Stimulated activated CD8-positive, alpha-beta memory T cell treated with anti-CD3 and anti-CD28 coated beads, Interleukin-15, amount 100 ng/mL, for 48 hours (primary cell): ENCODE measurements at places on chromosomes 5 and 9.

DNA sequence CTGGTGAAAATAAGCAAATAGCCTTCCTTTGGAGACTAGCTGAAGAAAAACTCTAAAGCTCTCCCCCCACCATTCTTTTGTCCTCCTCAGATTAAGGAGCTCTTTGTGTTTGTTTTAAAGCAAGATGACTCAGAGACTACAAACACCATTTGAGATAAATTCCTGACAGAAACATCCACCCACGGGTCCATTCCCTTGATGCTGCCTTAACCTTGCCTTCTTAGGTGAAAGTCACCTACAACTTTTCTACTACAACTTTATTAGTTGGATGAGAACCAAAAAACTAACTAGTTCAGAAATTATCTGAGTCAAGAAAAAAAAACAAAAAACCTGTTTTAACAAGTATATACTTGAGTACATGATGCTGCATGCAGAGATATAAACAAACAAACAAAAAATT is 831.1 kb downstream of the NR2F1-AS1 start:
- DNase-seq, result no peak

DNA sequence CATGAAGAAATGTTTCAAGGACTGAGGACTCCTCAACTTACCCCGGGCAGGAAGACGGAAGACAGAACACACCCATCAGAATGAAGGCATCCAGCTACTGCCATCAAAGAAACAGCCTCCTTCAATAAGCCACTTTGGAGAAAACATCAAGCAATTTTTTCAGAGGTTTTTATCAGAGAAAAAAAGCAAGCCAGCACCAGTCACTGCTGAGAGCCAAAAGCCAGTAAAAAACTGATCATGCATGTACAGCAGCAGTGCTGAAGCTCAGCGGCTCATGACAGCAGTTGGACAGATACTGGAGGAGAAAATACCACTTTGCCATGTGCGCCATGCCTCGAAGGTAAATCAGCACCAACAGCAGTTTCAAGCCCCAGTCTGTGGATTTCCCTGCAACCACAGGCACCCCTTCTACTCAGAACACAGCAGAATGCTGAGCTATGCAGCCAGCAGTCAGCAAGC is 10.1 kb upstream of the ZNF484 start:
- DNase-seq, result no peak

GRCh38 chr5:94769996-94770395 is 151.5 kb downstream of the SLF1 start:
- DNase-seq, result no peak

- DNase-seq, result no peak
Measured at GRCh38 chr5:123429993-123430392, 6.8 kb upstream of the CEP120 start.

DNA sequence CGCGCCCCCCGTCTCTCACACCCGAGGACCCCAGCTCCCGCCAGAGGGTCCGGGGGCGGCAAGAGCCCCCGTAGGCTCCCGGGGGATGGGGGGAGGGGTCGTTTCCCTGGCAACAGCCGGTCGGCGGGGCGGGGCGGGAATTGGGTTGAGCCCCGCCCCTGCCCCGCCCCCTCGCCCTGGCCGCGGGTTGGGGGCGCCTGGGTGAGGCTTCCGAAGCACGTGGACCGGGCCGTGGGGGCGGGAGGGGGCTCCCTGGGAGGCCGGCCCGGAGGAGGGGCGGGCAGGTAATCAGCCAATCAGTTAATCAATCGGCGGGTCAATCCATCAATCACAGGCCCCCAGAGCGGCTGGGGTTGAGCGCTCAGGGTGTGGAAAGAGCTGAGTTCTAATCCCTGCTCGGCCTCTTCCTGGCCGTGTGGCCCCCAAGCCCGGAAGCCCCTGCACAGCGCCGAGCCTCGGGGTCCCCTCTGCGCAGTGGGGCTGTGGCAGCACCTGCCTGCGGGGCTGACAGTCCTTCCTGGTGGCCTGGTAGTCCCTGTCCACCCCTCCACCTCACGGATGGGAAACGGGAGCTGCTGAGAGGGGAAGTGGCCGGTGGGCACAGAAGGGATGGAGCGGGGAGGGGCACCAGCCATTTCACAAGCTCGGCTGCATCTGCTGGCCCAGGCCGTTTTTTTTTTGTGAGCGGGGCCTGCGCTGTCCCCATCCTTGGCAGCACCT is 174.2 kb upstream of the IER5L start:
- DNase-seq, result no peak

DNA sequence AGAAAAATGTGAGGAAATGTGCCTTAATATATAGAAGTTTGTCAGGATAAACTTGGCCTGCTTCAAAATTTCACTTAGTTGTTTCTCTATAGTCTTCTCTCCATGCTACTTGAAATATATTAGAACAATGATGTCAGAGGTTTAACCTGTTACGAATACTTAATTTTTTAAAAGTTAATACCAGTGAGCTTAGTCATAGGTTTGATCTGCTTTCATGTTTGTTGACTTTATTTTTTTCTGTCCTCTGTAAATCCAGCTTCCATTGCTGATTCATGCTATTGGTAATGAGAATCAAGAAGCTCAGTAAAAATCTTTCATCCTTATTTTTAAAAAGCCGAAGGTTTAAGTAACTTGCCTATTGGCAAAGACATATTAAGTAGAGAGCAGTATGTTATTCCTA is 27.9 kb downstream of the BDP1 start:
- no peak for DNase-seq

GRCh38 chr5:3694819-3695218 is 99.2 kb downstream of the IRX1 start:
- DNase-seq, result no peak

GRCh38 chr9:127612939-127613582 is 984 bp downstream of the STXBP1 start:
- DNase-seq, result no peak

DNA sequence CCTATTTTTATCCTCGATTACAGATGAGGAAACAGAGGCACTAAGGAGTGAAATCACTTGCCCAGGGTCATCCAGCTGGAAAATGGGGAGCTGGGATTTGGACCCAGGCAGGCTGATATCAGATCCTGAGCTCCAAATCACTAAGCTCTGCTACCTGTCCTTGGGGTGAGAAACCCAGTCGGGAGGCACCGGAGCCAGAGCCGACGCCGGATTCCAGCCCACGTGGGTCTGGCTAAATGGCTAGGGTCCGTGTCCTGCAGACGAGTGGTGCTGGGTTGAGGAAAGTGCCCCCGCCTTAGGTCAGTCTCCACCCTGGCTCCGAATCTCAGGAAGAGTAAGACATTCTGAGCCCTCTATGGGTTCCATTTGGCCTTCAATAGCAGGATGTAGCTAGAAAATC is 61.3 kb upstream of the GGTA1 start:
- no peak for DNase-seq

DNA sequence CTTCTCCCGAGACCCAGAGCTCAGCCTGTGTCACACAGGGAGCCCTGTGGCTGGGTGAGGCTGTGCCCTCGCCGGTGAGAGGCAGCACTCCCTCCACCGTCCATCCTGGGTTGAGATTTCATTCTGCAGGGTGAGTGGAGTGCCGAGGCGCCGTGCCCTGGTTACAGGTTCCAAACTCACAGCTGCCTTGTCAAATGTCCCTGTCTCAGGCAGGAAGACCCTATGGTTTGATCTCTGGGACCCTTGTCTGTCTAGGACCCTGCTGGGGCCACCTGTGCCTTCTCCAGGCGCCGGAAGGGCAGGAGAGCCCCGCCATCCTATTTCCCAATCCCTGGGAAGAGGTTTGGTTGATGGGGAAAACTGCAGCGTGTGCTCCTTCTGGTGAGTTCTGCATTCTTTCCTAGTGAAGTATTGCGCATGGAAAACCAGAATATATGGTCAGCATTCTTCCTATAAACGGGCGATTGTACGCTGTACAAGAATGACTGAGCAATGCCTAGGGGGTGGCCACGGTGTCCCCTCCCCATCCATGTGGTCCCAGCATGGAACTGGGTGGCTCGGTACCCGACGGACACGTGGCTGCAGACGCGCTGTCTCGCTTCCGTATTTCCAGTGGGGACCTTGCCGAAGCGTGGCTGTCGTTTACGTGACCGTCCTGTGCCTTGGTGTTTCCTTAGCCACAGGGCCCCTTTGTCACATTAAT is 95.9 kb upstream of the COL5A1 start:
- DNase-seq, result no peak
